ENCODE measurements at places on chromosomes 7 and 10.

DNA sequence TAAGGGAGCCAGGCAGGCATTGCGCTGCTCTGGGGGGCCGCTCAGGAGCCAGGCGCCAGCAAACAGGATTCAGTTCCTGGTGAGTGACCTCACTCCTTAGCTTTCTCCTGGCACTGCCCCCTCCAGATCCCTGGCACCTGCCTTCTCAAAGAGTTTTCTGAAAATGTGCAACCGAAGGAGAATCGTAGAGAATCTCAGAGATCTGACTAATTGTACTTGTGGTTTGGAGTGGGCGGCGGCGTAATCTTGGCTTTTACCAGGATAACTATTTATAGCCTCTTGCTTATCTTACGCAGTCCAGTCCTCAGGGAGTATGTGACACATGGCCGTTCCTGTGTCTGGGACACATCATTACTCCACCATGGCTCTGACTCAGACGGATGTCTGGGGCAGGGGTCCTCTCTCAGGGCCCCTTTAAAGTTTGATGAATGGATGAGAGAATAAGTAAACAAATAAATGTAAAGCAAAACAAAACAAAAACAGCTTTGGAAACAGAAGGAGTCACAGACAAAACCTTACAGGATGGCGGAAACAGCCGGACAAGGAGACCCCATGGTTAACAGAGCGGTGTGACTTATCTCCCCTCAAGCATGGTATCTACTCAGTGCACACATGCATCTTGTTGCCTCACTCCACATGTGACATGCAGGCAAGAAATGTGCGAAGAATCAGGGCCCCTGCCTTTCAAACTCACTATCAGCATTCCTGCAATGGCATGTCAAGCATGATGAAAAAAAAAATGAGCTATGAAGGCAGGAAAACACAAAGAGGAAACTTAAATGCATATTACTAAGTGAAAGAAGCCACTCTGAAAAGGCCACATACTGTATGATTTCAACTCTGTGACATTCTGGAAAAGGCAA is 99.7 kb downstream of the TNS3 start:
- peak; percentile 93 for DNase-seq

- no peak for DNase-seq
Measured at GRCh38 chr10:30775779-30776591, 146.4 kb upstream of the LYZL2 start.

- no peak for DNase-seq
Measured at GRCh38 chr7:101823596-101823995, 6.2 kb downstream of the CUX1 start.

DNA sequence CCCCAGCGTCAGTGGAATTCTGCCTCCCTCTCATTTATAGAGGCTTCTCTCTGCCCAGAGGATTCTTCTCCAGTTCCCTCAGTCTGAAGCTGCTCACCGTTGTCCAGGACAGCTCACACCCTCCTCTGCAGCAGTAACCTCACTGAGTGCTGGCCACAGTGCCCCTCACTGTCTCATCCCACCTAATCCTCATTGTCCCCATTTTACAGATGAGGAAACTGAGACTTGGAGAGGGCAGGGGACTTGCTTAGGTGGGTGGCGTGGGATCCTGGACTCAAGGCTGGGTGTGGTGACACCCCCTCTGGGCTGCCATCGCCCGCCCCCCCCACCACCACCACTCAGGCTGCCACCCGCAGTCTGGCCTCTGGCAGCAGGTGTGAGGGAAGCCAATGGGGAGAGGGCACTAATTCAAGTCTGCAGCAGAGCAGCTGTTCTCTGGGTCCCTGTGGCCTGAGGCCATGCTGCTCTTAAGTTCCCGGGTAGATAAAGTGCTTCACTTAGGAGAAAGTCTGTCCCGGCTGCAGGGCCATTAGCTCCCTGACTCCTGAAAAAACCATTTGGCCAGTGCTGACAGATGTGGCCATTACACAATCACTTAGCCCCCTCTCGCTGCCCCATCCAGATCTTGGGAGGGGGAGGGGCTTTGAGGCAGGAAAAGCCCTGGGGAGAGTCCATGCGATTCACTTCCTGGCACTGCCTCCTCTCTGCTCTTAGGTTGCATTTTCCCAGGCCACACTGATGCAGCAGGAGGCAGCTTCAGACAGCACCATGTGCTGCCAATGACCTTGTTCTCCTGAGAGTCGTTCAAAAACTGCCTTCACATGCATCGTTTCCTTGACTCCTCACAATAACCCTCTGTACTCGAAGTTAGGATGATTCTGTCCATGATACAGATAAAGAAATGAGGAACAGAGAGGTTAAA is 36.3 kb downstream of the DRGX start:
- DNase-seq, result peak; percentile 81

DNA sequence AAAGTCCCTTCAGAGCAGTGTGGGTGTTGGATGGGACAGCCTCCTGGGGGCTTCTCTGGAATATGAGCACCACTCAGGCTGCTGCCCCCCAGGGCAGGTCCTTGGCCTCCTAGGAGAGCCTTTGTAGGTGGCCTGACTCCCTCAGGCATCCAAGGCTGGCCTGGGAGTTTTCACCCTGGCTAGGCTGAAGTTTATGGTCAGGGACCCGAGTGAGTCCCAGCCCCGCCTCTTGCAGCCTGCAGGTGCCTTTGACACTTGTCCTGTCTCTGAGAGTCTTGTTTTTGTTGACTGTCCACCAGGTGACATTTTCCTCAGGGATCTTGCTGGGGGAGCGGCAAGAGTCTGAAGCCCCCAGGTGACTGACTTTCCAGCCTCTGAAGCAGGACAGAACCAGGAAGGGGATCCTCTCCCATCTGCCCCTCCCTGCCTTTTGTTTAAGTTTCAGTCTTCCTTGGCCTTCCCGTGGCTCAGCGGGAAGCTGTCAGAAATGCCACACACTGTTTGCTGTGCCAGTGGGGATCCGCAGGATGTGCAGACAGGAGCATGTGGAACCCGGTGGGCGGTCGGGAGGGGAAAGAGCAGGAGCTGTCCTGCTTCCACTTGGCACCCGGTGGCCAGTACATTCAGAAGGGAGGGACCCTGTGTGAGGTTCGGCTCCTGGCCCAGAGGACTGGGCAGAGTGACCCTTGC is 59.5 kb downstream of the LRRC18 start:
- DNase-seq, result no peak

DNA sequence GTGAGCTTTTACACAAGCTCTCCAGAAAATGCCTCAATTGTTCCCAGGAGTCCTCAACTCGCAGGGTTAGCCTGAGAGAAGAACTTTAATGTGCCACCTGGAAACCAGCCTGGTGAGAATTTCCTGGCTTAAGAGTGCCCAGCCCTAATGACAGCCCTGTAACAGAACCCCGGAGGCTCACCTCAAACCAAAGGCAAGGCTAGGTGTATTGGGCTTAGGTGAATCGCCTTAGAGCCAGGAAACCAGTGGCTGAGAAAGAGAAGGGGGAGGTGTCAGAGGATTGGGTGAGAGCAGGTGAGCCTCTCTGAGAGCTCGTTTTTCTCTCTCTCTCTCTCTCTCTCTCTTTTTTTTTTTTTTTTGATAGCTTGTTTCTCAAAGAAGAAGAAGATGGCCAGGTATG is 7.3 kb downstream of the OCM2 start:
- DNase-seq, result no peak

DNA sequence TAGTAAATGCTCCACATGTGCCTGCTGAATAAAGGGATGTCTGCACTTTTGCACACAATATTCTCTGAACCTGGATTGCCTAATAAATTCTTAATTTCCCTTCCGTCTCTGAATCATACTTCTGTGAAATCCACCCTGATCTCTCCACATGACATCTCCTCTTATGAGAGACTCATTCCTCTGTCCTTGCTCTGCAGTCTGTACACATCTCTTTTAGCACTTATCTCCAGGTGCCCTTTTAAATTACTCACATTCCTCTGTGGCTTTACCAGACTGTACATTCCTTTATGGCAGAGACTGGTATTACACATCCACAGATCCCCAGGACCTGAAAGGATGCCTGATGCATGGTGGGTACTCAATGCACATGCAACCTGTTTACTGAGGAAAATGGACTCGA is 527.6 kb downstream of the PHTF2 start:
- DNase-seq, result no peak

GRCh38 chr7:116678780-116679179 is 6.8 kb downstream of the MET start:
- DNase-seq, result no peak

- DNase-seq, result no peak
Measured at GRCh38 chr10:56146806-56147205, 214.3 kb downstream of the ZWINT start.

GRCh38 chr10:6328699-6329423 is 126.1 kb downstream of the PFKFB3 start:
- no peak for DNase-seq

GRCh38 chr10:113148071-113148825 is 198.2 kb downstream of the TCF7L2 start:
- no peak for DNase-seq

GRCh38 chr7:24773646-24774045 is 16.4 kb upstream of the GSDME start:
- no peak for DNase-seq

DNA sequence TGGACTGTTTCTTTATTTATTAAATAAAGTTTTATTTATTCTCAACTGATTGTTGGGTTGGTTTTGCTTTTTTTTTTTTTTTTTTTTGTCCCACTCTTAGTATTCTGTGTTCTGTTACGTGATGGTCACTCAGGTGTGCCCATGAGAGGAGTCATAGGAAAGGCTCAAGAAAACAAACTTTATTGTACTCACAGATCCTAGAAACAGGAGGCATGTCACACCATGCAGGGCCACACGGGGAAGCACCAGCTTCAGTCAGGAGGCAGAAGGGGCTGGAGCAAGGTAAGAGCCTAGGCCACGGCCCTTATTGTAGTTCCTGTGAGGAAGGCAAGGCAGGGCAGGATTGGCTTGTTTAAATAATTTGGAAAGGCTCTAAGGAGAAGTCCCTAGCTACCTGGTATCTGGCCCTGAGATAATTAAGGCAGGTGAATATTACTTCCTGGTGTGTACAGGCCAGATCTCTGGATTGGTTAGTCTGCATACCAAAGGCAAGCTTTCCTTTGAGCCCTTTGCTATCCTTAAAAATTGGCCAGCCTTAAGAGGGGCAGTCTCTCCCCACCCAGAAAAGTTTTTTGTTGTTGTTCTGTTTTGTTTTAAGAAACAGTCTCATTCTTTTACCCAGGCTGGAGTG is 8.3 kb downstream of the ATOH7 start:
- DNase-seq, result peak; percentile 40

Data from NB4 (cell line).